Activated CD4-positive, CD25-positive, alpha-beta regulatory T cell (primary cell): ENCODE measurements at places on chromosomes 3 and 15.

- no peak for DNase-seq
Observed at GRCh38 chr3:197258168-197258755, 40.1 kb downstream of the DLG1 start.

DNA sequence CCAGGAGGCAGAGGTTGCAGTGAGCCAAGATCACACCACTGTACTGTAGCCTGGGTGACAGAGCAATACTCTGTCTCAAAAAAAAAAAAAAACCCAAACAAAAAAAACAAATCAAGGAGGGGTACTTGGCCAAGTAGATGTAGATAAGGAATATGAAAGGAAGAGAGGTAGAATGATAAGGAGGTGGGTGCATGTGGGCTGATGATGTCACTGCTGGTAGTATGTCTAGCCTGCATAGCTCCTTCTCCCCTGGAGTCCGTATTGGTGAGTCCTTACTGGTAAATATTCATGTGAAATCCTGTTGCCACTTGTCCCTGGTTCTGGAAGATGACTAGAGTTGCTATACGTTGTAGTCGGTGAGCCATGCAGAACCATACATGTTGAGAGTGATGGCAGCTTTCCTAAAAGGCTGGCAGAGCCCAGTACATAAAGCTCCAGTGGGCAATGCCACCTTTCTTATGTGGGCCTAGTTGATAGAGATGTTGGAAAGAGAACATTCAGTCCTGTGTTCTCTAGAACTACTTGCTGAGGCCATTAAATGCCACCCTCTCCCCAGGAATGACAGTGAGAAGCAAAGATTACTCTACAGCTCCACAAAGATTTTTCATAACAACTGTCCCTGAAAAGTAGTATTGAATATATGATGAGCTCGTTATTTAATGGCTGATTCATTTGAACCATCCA lies 11.0 kb downstream of the KAT2B start:
- no peak for DNase-seq

DNA sequence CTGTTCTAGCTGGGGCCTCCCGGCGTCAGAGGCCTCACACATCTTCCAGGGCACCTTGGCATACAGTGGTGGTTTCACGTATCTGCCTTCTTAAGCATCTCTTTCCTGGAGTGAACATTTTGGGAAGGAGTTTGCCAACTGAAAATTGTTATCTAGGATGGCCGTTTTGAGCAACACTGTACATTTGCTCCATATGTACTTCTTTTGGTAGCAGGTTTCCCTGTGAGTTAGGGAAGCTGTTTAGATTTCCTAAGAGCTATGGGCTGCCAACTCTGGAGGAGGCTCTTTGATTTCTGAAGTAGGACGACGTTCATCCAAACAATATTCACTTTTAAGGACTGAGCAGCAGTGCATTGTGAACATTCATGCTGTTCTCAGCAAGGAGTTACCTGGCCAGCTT lies 665.9 kb downstream of the SQOR start:
- no peak for DNase-seq

- DNase-seq, result no peak
Observed at GRCh38 chr15:68431037-68431791, 749 bp downstream of the ITGA11 start.

- no peak for DNase-seq
Observed at GRCh38 chr3:108588601-108589000, 637 bp downstream of the CIP2A start.

GRCh38 chr3:42688016-42688415 lies 2.7 kb downstream of the KLHL40 start:
- no peak for DNase-seq

- no peak for DNase-seq
Observed at GRCh38 chr15:40746916-40747418, 8.1 kb downstream of the RMDN3 start.

- no peak for DNase-seq
Observed at GRCh38 chr15:55742927-55743728, at the start of gene PRTG. Gene PRTG (minus strand): TSS chr15:55743152. CDS start chr15:55742931, 221 bp downstream.

- DNase-seq, result no peak
Observed at GRCh38 chr3:15440891-15441290, 13.5 kb downstream of the EAF1 start.

GRCh38 chr3:144557515-144557914 lies 585.9 kb downstream of the DIPK2A start:
- DNase-seq, result no peak

DNA sequence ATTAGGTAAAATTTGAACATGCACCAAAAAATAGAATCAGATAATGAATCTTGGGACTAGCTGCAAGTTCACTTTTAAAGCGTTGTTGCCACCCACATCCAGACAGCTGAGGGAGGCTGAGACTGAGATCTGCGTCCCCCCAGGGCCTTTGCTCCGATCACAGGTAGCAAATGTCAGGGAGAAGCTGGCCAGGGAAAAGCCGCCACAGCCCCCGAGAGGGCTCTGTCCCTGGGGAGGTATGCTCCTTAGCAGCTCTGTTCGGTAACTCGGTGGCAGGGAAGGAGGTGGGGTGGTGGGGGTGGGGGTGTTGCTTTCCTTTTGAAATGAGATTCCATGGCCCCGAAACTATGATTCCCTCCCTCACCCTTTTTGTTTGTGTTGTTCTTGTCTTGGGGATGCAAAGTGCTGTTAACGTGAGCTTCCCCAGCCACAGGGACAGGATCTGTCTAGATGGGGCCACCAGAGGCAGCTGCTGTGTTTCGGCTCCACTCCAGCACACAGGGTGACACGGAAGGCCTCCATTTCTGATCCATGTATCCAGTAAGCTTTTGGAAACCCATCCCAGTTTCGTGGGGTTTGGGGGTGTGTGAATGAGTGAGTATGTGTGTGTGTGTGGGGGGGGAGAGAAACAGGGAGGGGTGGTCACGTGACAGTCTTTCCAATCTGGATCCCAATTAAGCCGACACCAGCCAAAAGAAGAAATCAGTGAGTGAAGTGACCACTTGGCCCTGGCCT lies 1.1 kb upstream of the MINAR1 start:
- DNase-seq, result no peak

DNA sequence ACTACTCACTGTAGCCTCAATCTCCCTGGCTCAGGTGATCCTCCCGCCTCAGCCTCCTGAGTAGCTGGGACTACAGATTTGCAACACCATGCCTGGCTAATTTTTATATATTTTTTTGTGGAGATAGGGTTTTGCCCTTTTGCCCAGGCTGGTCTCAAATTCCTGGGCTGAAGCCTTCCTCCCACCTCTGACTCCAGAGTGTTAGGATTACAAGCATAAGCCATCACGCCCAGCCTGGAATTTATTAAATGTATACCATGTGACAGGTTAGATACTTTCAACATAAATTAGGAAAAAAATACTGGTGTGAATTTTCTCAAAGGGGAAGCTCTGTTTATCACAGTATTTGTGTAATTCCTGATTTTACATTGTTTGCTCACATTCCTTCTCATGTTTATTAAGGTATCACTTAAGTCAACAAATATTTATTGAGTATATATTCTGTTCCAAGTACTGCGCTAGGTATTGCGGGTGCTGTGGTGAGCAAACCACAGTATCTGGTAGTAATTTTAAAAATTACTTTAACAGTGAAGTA lies 24.8 kb downstream of the PPP4R2 start:
- no peak for DNase-seq

DNA sequence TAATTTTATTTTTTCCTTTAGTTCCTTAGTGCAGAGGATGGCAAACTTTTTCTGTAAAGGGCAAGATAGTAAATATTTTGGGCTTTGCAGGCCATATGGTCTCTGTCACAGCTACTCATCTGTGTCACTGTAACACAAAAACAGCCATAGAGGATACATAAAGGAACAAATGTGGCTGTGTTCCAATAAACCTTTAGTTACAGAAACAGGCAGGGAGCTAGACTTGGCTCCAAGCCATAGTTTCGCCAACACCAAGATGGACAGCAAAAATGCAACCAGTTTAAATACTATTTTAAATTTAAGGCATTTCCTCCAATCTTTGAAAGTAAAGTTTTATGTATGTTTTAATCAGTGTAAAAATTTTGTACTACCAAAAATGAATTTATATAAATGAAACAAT lies 753.4 kb downstream of the FHIT start:
- DNase-seq, result no peak

GRCh38 chr15:39804026-39804425 lies 21.4 kb upstream of the FSIP1 start:
- DNase-seq, result no peak

DNA sequence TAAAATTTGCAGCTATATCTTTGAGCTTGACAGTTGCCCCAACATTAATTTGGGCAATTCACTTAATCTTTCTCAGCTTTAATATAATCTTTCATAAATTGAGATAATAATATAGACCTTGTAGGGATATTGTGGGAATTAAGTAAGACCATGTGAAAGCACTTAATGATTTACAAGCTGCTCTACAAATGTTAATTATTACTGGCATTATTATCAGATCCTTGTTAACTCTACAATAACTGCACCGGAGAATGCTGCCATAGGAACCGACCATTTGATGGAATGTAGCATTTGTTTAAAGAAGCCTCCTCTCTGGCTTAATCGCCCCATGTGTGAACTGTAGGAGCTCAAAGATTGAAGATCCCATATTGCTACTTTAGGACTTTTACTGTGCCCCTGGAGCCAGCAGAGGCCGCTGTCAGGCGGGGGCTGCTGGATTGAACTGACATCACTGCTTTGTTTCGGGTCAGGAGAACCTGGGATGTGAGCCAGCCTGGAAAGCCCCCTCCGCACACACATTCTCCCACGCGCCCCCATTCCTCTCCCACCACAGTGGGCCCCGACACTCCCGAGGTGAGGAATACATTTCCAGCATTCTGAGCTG lies 154.2 kb upstream of the TNIK start:
- no peak for DNase-seq

- DNase-seq, result no peak
Observed at GRCh38 chr3:151267066-151267465, 11.3 kb downstream of the P2RY14 start.

GRCh38 chr3:197328198-197328597 lies 29.8 kb upstream of the DLG1 start:
- no peak for DNase-seq

DNA sequence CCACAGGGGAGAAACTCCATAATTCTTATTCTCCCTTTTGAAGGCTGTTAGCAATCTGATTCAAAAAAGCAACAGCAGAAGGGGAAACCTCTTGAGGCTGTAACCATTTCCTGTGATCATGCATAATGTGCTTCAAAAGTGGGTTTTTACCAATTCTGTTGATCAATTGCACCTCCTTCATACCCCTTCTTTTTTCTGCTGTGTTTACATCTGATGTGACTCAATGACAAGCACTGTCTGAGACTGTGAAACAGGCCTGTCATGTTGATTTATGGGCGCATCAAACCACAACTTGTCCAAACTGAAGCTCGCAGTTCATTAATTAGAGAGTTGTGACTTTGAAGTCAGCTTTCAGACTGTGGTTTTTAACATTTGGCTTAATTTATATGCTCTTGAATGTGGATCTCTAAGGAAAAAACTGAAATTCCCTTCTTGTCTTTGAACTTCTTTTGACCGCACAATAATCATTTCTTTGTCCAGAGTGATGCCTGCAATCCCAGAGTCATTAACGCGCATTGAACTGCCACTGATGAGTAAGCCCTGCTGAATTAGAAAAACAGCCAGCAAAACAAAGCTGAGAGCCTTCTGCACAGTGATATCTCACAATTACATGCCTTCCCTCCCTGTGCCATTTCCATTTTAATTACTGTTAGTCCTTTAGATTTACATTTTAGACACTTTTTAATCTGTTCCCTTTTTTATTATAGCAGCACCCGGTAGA lies 532.8 kb downstream of the FOXP1 start:
- DNase-seq, result no peak

DNA sequence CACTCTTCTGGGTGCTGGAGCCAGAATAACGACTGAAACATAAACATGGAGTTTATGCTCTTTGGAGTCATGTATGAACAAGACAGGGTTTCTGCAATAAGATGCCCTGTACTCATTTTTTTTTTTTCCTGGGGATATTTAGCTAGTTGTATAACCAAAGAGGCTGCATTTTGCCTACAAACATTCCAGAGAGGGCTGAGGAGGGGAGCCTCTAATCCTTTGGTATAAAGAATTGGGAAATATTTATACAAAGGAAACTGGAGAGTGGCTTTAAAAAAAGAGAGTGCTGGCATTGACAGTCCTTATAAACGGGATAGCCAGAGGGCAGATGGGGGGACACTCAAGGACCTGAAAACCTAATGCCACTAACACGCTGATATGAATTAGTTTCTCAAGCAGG lies 32.4 kb upstream of the GAP43 start:
- no peak for DNase-seq

- DNase-seq, result no peak
Observed at GRCh38 chr15:23853286-23853685, 166.2 kb upstream of the NDN start.

DNA sequence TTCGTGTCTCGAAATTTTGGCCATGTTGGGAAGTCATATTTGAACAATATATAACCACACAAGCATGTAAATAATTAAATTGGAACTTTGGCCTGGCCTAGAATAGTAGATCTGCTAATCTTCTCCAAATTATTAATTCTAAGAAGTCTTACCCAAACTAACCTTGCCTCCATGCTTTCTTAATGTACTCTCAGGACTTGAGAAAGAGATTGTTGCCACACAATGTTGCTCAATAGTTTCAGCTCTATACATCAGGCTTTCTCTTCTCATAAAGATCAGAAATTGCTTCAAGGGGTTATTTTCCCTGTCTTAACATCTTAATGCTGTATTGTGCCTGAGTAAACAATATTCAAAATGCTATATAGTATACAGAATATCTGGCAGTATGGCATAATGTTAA lies 202.7 kb upstream of the LRIG1 start:
- DNase-seq, result no peak

DNA sequence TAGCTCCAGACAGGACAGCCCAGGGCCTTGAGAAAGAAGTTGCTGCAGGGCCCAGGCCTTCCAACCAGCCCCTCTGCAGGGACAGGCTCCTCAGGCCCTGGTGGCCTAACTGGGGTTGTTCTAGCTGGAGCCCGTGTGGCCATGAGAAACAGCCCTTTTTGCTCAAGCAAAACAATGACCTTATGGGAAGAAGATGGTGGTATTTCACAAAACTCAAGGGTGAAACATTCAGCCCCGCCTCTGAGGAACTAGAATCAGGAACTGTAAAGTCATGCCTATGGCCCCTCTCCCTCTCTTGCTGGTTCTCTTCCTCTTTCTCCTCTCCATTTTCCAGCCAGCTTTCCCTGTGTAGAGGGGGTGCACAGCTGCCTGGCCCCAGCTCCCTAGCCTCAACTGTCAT lies 273.3 kb downstream of the RPLP1 start:
- no peak for DNase-seq

DNA sequence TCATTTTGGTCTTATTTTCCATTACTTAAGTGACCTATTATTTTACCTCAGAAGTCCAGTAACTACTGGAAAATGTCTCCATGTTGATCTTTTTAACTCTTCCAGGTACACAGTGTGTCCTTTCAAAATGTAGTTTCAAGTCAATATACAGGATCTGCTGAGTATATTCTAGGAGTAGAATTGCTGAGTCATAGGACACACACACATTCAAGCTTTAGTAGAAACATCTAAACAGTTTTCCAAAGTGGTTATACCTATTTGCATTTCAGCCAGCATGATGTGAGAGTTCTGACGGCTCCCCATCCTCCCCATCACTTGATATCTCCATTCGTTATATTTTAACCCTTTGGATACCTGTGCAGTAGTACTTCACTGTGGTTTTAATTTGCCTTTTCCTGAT lies 271.9 kb downstream of the MCTP2 start:
- DNase-seq, result no peak

- DNase-seq, result no peak
Observed at GRCh38 chr15:88484682-88485331, 17.3 kb downstream of the MRPS11 start.

- no peak for DNase-seq
Observed at GRCh38 chr3:45417930-45418847, 29.8 kb downstream of the LARS2 start.

- DNase-seq, result no peak
Observed at GRCh38 chr3:32127219-32127826, 20.9 kb downstream of the GPD1L start.

- no peak for DNase-seq
Observed at GRCh38 chr3:82208002-82208710, 446.7 kb upstream of the GBE1 start.
